ENCODE measurements at places on chromosomes 11 and 22.

GRCh38 chr11:99079576-99079975, 58.8 kb downstream of the CNTN5 start:
- DNase-seq, result no peak

GRCh38 chr11:82007521-82007920, 726.1 kb downstream of the FAM181B start:
- DNase-seq, result no peak

GRCh38 chr22:17829695-17830042, 55.4 kb upstream of the BID start:
- no peak for DNase-seq

DNA sequence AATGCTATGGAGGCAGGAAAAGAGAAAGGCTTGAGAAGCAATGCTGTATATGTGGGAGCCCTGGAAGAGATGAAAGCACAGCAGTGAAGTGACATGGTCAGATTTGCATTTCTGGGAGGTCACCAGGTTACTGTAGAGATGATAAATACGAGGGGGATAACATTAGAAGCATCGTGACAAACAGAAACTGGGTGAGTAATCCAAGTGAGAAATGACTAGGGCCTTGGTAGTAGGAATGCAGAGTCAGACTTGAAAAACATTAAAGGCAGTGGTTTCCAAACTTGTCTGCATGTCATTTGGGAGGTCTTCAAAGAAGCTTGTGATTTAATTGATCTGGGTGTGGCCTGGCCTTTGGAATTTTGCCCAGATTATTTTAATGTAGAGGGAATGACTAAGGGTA, 43.9 kb downstream of the CCDC34 start:
- DNase-seq, result peak; percentile 52

- DNase-seq, result no peak
Measured at GRCh38 chr11:110465231-110465630, 35.5 kb downstream of the FDX1 start.

DNA sequence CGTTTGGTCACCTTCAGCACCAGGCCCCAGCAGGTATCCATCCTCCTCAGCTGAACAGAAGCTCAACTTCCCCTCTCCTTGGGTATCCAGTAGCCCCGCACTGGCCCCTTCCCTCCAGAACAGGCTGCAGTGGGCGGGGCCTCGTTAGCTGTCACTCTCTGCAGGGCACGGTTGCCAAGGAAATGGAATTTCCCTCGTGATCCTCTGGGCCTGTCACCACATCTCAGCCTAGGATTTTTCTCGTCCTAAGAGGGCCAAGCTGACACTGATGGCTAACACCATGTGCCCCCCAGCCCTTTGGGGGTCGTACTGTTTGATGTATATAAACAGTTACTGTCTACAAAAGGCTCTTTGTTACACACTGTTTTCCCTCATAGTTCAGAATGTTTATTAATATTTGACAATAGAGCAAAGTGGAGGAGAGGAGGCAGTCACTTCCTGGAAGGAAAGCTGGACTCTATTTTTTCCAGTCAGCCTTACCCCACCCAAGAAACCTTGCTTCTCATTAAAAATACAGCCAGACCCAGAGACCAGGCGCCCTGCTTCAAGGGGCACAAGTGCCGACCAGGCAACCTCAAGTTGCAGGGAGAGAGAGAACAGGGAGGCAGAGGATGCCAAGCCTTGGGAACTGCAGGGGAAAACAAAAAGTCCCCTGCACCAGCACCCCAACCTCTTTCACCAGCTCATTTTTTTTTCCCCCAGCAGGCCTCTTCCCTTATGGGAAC, 44.5 kb downstream of the FEZ1 start:
- DNase-seq, result peak; percentile 5

GRCh38 chr22:35411102-35411501, 11.2 kb downstream of the MCM5 start:
- DNase-seq, result no peak

DNA sequence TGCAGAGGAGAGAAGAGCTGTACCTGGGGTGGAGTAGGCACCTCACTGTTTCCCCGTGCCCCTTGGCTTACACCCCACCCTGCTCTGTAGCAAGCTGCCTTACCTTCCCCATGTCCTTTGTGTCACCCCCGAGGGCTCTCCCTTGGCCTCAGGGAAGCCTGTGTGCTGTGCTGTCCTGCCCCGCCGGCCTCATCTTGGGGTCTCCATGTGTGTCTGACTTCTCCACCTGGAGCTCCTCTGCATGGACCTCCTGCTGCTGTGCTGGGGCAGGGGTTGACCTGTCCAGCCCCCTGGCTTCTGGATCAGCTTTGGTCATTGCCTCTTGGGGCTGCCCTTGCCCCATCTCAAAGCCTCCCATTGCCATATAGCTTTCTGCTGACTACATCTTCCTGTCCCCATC, 59.8 kb downstream of the OSBP2 start:
- DNase-seq, result no peak

- DNase-seq, result no peak
Measured at GRCh38 chr11:125918140-125918840, 14.0 kb downstream of the DDX25 start.

DNA sequence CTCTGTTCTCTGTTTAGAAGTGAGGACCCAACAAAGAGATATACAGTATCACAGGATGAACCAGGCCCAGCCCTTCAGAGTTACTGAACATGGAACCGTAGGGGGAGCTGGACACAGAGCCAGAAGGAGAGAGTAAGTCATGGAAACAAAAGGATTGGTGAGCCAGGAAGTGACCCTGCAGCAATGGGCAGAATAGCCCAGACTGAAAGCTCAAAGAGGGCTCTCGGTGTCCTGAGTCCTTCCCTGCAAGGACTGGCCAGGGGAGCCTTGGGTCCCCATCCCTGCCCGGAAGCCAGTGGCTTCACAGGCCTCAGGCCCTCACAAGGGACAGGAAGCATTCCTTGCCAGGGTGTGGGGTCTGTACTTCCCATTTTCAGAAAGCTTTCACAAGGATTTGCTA, 150.6 kb downstream of the SPATA19 start:
- DNase-seq, result no peak

- no peak for DNase-seq
Measured at GRCh38 chr11:117706322-117706814, 90.6 kb downstream of the DSCAML1 start.

All from adipocyte (in vitro differentiated cells).